Activated B cell treated with CpG ODN at 0.5 μM for 24 hours (primary cell): ENCODE measurements at places on chromosomes 11 and 22. TPM values are rescaled to one million over a fixed set of nuclear protein-coding genes. Genes with fewer than 3 reads are reported as not detected.

DNA sequence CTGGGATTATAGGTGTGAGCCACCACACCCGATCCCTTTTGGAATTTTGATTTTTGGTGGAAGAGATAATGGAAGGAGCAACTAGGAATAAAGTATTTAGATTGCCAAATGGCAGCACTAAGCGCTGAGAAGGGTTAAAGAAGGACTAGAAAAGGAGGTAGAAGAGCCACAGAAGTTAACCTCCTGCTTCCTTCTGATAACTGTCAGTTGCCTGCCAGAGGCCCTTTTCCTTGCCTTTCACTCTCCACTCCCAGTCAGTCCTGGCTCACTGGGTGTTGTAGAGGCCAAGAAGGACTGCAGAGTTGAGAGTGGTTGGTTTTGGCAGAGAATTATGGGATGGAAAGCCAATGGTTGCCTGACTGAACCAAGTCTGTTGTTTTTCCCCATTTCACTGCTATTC, 19.3 kb downstream of the ZC3H12C start:
- no peak for DNase-seq

Gene CECR2
- 1.6 and 2.5 TPM in 2 replicates for total RNA-seq

DNA sequence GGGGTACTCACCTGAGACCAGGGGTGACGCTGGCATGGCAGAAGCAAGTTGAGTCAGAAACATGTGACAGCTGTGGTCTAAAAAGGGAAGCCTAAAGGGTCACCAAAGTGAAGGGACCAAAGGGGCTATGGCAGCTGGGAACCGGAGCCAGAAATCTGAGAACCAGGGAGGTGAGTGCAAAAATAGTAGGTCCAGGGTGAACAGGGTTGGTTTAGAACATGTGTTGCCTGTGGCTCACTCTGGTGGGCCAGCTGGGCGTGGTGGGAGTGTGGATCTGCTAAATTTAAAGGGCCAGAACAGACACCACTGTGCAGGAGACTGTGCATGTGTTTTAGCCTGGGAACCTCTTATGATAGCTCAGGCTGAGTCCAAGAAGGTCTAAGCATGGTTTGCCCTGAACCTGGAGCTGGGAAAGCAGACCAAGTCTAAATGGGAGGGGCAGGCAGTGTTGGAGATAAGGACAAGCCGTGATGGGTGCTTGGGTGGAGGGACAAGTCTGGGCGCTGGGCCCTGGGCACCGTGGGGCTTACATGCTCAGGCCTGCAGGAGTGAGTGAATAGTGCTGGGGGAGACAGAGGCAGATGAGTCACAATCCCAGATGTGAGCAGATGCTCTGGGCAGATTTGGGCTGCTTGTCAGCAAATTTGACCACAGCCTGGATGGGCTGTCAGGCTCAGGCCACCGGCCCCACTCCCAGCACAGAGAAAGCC, 41.4 kb upstream of the ZBED5 start:
- no peak for DNase-seq

Gene SORL1
- total RNA-seq, result 159 and 180 TPM in 2 replicates

DNA sequence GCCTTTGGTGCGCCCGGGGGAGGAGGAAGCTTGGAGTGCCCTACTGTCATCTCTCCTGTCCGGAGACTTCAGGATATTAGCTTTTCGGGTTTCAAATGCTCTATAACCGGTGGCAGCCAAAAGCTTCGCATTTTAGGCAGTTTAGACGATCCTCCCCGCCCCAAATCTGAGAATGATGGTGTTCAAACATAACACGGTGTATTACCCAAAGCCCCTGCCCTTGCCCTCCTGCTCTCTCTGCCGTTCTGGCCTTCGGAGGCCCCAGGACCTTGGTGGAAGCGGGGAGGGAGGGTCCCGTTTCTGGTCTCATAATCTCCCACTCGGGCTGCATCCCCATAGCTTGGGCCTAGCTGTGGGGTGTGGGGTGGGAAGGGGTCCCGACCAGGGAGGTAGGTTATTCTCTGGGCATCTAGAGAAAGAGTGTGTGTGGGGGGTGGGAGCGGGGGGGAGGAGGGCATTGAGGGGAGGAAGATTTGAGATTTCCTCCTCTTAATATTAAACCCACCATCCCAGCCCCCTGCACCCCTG, 2.3 kb downstream of the PKNOX2 start:
- DNase-seq, result no peak

DNA sequence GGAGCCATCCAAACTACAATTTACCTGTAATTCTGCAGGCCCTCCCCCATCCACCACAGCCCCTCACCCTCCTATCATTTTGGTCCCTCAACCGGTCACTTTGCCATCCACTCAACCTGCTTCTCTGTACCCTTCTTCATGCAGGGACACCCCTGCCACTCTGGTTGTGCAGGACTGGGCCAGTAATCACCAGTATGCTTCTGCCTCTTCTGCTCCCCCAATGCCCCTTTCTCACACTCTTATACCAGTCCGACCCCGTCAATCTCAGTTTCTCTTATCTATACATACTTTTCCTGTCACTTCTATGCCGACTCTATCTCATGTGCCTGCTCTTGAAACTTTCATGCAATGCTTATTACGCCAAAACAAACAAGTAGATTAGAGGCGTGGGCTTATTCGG, 5.1 kb upstream of the COMT start:
- DNase-seq, result no peak

DNA sequence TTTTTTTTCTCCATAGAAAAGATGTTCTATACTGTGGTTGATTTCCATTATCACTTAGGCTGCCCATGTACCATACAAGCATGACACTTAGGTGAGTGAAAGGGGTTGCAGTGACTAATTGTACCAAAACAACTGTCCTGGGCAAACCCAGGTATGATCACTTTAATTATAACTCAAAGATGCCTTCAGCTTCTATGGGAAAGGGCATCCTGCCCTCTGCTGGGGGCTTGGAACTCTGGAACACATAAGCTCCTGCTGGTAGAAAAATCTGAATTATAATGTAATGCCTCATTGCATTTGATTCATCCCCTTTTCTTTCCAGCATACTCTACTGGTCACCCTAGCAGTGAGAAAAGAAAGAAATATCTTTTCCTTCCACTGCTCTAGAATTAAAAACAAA, 206.3 kb downstream of the DDX10 start:
- no peak for DNase-seq

DNA sequence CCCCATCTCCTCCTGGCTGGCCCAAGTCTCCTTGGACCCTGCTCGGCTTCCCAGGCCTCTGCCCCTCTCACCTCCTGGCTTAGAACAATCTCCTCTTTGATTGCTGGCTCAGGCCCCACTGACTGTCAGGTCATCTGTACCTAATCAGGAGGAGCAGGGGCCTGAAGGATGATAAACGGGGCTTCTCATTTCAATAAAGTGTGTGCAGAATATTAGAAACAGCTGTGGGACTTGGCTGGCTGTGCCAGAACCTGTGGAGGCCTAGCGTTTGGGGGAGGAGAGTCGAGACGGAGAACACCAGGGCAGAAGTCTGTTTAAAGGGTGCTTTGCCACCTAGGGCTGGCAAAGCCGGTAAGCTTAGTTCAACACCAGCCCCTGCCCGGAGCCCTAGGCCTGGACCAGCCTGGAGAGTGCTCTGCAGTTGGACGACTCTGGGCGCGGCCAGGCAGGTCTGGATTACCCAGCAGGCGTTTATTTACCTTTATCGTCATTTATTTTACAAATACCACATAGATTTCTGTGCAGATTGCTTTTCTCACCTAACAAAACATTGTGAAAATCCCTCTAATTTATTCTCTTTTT, 10.1 kb upstream of the VSIG10L2 start:
- no peak for DNase-seq

- DNase-seq, result no peak
Observed at GRCh38 chr22:19478045-19478900, 720 bp downstream of the UFD1 start.

GRCh38 chr22:35348703-35349102, 32.2 kb upstream of the HMOX1 start:
- no peak for DNase-seq

- no peak for DNase-seq
Observed at GRCh38 chr11:130775306-130776060, 140.8 kb downstream of the SNX19 start.

- no peak for DNase-seq
Observed at GRCh38 chr11:9530020-9530621, 43.3 kb upstream of the WEE1 start.

DNA sequence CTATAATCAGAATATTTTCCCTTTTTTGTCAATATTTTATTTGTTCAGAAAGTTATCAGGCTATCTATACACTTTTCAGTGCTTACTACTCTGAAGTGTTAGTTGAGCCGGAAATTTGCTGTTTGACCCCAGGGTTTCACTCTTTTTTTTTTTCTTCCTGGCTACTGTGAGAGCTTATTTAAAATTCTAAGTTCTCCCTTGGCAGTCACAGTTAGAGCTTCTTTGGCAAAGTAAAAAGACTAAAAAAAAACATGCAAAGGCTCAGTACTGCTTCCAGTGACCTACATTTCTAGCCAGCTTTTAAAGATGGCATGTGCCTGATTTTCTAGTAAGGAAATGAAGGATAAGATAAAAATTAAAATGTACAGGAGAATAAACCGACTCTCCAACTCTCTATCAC, 48.4 kb downstream of the ELP4 start:
- DNase-seq, result no peak

- no peak for DNase-seq
Observed at GRCh38 chr11:703506-703905, 2.5 kb upstream of the EPS8L2 start.

DNA sequence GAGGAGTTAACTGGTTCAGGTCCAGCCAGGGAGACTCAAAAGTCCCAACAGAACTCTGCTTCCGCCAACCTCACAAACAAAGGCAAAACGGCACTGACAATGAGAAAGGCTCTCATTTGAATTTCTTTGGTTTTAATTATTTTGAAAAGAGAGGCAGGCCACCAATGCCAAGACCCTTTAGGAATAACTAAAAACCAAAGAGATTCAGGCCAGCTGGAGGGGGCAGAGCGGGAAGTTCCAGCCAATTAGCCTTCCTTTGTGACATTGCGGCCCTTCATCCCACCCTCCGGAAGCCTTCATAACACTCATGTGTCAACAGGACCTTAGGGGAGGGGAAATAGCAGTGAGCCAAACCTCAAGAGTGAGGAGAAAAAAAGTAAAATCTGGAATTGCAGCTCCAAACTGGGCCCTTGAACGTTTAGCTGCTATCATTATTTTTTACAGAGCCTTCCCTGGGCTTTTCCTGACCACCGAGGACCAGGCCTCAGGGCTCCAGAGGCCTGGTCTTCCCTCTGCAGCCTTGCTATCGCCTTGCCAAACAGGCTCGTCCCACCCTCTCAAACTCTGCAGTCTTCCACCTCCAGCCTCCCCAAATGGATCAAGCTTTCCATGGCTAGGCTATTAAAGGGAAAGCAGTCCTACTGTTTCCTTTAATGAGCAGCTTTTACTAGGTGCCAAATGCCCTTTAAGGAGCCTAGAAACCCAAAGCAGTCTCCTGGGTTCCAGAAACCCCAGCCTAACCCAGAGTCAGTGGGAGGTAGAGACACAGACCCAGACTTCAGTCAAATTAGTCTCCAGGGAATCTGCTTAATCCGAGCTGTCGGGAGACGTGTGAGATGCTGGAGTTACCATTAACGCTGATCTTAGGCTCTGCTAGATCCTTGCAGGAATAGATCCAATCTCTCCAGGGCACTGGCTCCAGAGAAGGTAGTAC, 114.2 kb downstream of the CCDC34 start:
- DNase-seq, result no peak

DNA sequence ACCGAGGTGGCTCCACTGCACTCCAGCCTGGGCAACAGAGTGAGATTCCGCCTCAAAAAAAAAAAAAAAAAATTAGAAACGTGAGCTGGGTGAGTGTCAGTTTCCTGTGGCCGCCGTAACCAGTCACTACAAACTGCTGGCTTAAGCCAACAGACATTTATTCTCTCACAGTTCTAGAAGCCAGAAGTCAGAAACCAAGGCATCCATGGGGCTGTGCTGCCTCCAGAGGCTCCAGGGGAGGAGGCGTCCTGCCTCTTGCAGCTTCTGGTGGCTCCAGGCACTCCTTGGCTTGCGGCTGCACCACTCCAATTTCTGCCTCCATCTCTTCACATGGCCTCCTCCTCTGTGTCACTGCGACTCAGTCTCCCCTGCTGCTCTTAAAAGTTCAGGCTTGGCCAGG, 11.1 kb upstream of the KIAA0930 start:
- DNase-seq, result no peak

DNA sequence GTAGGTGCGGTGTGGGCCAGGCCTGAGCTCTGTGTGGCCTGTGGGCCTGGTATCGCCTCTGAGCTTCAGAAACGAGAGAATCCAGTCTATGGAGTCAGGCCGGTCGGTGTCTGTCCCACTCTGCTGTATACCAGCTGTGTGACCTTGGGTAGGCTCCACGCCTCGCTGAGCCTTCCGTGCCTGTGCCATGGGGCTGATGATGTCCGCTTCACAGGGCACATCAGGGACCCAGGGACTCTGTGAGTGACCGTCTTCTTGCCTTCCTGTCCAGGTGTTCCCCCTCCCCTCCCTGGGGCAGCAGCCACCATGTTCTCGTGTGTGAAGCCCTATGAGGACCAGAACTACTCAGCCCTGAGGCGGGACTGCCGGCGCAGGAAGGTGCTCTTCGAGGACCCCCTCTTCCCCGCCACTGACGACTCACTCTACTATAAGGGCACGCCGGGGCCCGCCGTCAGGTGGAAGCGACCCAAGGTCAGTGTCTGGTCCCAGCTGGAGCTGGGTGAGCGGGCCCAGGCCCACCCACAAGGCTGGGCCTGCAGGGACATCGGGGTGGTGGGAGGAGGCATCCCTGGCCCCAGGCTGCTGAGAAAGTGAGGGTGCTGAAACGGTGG, 17.9 kb downstream of the CAPN5 start:
- no peak for DNase-seq

Gene TREH
- not detected in 2 replicates for total RNA-seq

Gene OR52E8
- not detected in 2 replicates for total RNA-seq

GRCh38 chr11:69908511-69909220, 89.5 kb upstream of the FGF3 start:
- DNase-seq, result no peak

Gene SPTBN2
- 1.2 and 3.0 TPM in 2 replicates for total RNA-seq

Gene NCAM1
- not detected in 2 replicates for total RNA-seq

DNA sequence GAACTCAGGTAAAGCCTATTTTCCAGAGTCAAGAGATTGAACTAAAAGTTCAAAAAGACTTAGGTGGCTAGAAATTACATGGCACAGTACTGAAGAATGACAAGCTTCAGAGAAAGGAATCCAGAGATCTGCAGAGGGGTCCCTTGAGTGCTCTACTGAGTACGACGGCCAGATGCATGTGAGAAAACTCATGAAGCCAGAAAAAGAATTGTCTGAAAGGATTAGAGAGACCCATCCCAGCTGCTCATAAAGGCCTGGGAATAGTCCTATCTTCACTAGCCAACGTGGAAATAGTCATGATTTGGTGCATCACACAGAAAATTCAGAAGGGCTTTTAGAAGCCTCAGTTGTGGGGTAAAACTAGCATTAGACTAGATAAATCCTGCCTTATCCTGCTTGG, 91.3 kb downstream of the SOX6 start:
- no peak for DNase-seq

- DNase-seq, result no peak
Observed at GRCh38 chr11:23455321-23455891, 595.1 kb upstream of the CCDC179 start.

- DNase-seq, result no peak
Observed at GRCh38 chr11:9853929-9854552, 190.2 kb downstream of the SWAP70 start.

Gene JAML
- 1.2 and 1.5 TPM in 2 replicates for total RNA-seq

Gene NXPE4
- total RNA-seq, result not detected in 2 replicates

Gene TSPAN18
- total RNA-seq, result 2.8 and 3.0 TPM in 2 replicates
